ENCODE measurements at places on chromosomes 6 and 20.
A peak's percentile ranks its signal among the peaks of the same experiment; 100 is the strongest.

GRCh38 chr6:143251288-143251687 is 190.6 kb downstream of the AIG1 start:
- no peak for DNase-seq

DNA sequence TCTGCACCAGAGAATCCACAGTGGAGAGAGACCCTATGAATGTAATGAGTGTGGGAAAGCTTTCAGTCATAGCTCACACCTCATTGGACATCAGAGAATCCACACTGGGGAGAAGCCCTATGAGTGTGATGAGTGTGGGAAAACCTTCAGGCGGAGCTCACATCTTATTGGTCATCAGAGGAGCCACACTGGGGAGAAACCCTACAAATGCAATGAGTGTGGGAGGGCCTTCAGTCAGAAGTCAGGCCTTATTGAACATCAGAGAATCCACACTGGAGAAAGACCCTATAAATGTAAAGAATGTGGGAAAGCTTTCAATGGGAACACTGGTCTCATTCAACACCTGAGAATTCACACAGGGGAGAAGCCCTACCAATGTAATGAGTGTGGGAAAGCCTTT is 11.9 kb downstream of the ZKSCAN8 start:
- DNase-seq: no peak

DNA sequence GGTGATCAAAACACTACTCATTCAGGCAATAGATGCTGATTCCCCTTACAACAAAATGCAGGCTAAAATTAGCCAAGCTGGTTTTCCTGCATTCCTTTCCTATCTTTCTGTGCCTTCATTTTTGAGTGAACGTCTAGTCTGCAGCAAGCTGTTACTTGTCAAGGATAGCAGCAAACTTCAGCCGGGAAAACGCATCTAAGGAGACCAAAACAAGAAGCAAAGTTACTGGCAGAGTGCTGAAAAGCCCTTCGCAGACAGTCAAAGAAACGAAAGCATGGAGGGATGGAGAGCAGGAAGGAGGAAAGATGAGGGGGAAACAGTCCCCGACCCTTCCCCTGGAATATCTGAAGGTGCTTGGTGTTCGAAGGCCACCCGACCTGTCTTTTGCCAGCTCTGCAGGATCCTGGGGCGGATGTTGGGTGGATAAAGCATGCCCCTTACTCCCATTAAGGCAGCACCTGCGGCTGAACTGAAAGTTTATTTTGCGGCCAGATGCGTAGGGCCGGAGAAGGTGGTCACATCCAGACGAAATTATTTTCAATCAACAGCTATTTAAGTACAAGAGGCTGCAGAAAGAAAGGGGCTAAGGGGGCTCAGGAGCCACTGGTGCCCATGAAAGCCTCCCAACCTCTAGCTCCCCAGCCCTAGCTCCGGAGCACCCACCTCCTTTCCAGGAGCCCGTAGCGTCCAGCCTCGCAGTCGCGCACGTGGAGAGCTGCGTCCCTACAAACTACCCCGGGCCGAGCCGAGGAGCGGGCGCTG is 538 bp downstream of the FERMT1 start:
- no peak for DNase-seq

- DNase-seq: no peak
Observed at GRCh38 chr6:169793408-169793807, 42.0 kb downstream of the ERMARD start.

- DNase-seq: no peak
Observed at GRCh38 chr6:74807674-74808073, 398.2 kb downstream of the COL12A1 start.

DNA sequence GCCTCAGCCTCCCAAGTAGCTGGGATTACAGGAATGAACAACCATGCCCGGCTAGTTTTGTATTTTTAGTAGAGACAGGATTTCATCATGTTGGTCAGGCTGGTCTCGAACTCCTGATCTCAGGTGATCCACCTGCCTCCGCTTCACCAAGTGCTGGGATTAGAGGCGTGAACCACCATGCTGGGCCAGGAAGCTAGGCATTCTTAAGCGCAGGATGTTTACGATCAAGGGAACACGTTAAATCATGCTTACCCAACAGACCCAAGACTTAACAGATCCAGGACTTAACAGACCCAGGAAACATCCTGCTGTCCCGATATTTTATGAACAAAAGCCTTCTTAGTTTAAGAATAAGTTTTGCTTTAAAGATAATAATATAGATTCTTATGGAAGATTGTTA is 9.1 kb downstream of the PTGIS start:
- DNase-seq: no peak

- DNase-seq: no peak
Observed at GRCh38 chr6:10418862-10419748, 4.2 kb upstream of the TFAP2A start.

DNA sequence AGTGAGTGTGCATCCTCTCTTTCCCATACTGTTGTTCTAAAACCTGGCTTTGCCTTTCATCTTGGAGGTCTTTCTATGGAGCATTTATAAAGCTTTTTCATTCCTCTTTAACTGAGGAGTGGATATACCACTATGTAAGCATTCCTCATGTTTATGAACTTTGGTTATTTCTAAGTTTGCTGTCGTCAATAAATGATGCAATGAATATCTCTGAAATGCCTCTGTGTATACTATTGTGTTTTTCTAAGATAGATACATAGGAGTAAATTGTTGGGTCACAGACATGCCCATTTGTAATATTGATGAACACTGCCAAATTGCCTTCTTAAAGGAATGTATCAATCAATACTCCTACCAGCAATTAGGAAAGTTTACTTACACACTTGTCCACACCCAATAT is 53.9 kb downstream of the SLC22A2 start:
- DNase-seq: no peak

DNA sequence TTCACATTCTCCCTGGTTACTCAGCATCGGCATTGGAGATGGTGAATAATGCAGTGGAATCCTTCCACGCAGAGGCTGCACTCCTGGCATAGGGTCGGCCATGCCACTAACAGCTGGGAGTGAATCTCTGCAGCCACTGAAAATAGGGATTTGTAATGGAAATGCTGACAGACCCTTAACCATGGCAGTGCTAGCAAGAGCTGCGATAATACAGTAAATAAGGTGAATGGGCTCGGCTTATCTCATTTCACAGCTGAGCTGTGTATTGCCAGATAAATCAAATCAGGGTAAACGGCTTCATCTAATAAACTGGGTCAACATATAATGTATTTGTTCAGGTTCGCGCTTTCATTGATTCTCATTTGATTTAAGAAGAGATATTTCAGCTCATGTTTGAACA is 156.8 kb downstream of the SLC35B3 start:
- DNase-seq: no peak

- DNase-seq: no peak
Observed at GRCh38 chr6:82144852-82145340, 102.6 kb downstream of the IBTK start.

- DNase-seq: no peak
Observed at GRCh38 chr6:68639826-68640490, 4.9 kb downstream of the ADGRB3 start.

- DNase-seq: no peak
Observed at GRCh38 chr20:56914532-56914931, 285.4 kb downstream of the TFAP2C start.

DNA sequence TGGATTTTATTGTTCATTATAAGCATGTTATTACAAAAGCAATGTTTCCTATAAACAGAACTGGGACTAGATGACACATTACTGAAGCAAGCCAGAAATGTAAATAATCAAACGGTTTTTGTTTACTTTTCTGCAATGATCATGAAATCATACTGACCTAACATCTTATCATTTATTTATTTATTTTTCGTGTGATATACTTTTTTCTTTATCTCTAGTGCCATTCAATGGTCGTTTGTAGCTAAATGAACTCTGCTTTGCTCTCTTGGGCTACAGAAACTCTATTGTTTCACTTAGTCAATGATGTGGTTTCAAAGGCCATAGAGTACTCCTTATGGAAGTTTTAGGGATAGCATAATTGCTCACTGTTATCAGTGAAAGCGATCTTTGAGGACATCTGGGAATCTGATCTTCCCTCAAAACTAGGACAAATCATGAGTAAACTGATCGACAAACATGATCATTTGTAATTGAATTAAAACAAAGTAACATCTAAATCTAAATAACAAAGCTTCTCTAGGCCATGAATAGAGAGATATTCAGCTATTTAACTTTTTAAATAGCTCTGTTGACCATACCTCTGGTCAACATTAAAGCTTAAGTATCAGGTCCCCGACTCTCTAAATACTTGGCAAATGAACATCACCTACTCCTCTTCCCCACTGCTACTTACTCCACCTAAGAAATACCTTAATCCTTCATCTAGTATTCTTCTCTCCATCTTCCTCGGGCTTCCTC is 933.4 kb downstream of the TFAP2A start:
- DNase-seq: no peak

- no peak for DNase-seq
Observed at GRCh38 chr20:64065062-64065973, 2.3 kb downstream of the TCEA2 start.

DNA sequence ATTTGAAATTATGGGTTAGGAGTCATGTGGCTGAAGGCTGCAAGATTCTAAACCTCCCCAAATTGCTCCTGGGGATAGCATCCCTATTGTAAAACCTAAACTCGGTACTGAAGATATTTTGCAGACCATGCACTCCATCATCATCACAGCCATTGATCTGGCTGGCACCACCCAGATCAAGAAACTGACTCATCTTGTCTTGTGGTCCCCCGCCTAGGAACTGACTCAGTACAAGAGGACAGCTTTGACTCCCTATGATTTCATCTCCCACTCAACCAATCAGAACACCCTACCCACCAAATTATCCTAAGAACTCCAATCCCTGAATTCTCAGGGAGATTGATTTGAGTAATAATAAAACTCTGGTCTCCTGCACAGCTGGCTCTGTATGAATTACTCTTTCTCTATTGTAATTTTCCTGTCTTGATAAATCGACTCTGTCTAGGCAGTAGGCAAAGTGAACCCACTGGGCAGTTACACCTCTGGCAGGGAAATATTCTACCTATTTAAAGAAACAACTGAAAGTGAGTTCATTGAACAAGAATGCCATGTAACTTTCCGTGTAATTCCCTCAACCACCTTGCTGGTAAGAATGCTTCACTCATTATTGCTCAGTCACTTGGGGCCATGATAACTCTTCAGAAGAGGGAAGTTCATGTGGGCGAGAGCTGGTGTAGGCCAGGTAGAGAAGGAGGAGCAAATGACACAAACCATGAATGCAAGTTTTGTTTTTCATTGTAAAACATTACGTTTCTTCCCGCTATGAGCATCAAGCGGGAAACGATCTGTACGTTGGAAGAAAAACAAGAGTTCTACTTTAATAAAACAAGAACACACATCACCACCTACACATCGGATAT is 602.9 kb upstream of the ARID1B start:
- no peak for DNase-seq

DNA sequence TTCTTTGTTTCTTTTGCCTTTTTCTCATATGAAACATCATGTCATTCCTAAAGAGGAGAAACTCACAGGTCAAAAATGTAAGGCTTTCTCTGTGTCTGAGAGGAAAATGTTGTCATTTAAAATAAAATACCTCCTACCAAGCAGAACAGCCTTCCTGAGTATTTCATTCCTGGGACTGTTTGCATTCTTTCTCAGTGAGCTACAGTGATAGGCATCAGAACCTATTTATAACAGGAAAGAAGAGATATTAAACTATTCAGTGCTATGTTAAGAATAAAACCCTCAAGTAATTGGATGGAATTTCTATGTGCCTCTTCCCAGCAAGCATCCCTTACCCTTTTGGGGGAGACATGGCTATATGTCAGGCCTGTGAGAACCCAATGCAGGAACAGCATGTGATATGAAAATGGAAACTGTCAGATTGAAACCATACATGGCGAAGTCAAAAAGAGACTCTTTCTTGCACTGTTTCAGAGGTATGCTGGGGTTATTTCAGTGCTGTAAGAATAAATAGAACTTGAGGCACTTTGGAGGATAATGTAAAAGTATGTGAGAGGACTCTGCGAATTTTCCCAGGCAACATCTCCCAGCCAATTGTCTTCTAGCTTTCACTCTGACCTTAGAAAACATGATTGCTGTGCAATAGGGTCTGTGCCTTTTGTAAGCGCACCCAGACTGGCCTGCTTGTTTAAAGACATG is 133.8 kb upstream of the CCN2 start:
- no peak for DNase-seq

DNA sequence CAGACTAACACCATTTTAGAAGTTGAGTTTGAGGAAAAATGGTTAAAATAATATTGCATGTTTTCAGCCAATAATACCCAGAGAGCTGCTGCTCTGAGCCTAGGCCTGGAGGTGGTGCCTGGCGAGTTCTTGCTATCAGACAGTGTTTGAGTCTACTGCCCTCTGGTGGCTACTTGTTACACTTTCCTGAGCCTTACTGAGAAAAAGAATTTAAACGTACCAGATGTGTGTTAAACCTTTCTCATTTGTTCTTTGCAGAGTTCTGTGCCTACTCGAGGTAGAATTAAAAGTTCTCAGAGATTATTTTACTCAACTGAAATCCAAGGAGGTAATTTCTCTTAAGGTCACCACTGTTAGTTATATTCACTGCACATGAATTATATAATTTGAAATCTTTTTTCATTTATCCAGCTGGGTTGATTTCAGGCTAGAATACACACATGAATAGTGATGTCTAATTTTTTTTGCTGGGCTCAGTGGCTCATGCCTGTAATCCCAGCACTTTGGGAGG is 38.2 kb downstream of the SHLD1 start:
- peak; percentile 93 for DNase-seq

DNA sequence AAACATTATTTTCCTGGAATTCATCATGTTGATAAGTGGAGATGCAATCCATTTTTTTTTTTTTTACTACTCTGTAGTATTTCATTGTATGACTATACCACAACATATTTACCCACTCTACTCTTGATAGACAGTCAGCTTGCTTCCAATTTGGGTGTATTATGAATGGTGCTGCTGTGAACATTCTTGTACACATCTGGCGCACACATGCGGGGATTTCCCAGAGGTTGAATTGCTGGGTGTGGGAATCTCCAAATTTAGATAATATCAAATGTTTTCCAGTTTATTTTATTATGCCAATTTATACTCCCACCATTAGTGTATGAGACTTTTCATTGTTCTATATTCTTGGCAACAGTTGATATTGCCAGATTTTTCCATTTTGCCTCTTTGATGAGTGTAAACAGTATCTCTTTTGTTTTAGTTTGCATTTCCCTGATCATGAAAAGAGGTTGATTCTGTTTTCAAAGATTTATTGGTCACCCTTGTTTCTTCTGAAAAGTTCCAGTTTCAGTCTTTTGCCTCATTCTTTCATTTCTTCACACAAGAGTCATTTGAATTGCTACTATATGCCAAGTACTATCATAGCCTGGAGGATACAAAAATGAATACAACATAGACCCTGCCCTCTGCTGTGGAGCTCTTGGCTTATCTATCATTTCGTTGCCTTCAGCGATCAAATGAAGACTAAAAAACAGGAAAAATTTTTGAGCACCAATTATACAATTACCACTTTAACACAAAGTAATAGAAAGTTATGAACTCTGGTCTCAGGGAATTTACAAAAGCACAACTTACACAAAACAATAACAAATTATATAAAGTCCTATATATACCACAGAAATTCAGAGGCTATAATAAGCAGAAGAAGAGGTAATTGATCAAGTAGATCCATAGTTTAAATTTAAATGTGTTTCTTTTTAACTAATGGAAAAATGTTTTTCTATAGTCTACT is 17.1 kb upstream of the NCOA7 start:
- no peak for DNase-seq

GRCh38 chr20:32206760-32207625 is 550 bp downstream of the PLAGL2 start:
- no peak for DNase-seq

Measured in inflammatory macrophage (primary cell).